ENCODE measurements at places on chromosomes 1 and 21.

- DNase-seq: no peak
Observed at GRCh38 chr21:26130249-26130881, 40.2 kb downstream of the APP start.

- no peak for DNase-seq
Observed at GRCh38 chr1:93061895-93062792, 16.9 kb upstream of the MTF2 start.

- DNase-seq: no peak
Observed at GRCh38 chr1:89069951-89070350, 4.9 kb upstream of the GBP1 start.

DNA sequence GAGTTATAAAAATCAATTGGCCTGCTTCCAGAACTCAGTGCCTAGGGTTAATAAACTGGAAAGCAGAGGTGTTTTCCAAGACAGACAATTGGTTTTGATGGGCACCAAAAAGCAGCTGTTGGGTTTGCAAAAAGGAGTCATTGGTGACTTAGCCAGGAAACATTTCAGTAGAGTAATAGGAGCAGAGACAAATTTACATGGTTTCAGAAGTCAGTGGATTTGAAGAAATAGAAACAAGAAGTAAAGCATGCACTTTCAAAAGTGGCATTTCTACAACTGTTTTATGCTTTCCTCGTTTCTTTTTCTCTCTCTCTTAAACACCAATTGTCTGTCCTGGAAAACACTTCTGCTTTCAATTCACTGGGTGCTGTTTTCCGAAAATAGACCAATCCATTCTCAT, 87.8 kb downstream of the GLUL start:
- no peak for DNase-seq

- DNase-seq: no peak
Observed at GRCh38 chr1:6465461-6466005, 440 bp downstream of the TNFRSF25 start.

GRCh38 chr21:43337901-43338655, 88.9 kb downstream of the SIK1 start:
- no peak for DNase-seq

DNA sequence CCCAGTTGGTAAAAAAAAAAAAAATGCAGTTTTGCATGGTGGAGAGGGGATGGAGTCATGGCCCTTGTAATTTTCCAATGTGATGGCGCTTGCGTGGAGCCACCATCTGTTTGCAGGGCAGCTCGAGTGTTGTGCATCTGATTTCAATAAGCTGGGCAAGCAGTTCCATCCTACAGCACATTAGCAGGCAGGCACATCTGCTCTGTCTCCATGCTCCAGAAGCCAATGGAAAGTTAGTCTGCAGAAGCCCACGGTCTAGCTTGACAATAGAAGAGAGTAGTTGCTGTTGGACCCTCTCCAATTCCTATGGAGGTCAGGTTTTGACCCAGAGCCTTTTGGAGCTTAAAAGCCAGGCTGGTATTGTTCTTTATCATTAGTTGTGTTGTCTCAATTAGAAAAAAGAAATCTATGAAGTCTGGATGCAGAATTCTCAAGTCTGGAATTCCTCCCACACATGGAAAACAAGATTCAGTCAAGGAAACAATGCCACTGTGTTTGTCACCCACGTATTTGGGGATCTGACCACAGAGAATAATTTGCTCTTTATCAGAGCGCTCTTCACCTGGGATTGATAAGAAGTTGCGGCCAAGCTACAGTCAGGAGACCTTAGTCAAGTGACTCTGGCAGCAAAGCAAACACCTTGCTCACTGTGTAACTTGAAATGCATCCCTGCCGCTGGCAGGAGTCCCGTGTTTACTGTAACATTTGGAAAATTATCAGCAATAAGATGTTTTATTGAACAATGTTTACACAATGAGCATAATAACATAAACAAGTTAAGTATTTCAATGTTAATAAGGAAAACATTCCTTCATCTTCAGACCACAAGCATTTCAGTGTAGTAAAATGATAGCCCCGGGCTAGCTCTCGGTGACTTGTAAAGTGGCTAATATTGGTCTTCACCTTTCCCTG, 20.7 kb downstream of the NGF start:
- DNase-seq: no peak

DNA sequence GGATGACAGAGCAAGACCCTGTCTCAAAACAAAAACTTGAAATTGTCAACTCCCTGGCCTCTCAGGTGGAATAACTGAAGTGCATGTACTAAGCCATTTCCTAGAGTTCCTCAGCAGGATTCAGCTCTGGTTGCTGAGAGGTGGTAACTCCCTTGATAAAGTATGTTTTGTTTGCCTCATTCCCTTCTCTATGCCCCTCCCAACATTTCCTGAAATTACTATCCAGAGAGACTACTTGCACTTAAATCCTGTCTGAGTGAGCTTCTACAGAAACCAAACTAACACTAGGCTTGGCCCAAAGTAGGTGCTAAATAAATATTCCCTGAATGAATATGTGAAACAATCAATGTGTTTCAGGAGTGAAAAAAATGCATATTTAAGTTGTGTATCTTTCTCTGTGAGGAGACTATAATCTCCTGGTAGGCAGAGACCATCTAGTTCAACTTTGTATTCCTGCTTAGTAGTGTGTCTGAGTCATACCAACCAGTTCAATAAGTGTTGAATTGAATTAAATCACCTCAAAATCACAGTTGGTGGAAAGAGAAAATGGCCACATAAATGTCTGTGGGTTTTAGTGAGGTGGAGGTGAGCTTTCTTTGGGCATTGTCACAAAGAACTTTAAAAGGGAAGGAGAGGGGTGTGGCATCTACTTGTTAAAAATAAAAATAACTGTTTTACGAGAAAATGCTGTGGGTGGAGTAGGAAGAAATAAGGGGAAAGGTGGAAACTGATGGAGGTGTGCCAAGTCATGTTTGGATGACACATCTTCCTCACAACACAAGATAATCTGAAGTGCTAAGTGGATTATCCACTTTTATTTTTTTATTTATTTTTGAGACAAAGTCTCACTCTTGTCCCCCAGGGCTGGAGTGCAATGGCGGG, 12.6 kb downstream of the RIMKLA start:
- no peak for DNase-seq

DNA sequence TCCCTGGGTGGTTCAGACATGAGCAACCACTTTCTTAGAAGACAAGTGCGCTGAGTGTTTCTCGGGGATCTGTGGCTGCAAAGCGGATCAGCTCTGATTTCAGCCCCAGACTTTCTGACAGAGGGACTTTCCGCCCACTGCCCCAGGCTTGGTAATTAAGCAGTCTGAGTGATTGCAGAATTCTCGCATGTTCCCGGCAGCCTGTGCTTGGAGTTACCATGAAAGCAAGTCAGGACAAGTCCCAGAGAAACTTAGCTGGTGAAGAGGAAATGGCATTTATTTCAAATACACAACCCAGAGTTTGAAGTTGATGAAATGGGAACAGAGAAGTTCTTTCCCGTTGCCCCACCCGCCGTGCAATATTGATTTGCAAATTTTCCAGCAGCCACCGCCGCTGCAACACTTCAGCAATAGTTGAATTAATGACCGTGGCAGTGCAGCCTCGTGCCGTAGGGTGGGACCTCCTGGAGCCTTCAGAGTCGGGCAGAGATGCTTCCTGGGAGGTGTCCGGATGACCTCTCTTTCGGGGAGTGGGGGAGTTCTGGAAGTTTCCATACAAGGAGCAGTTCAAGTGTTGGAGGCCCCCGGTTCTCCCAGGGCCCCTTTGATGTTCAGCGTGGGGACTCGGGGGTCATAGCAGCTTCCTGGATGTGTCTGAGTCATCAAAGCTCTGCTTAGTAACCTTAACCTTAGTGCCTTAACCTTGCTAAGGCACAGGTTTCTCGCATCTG, 134.7 kb downstream of the KAZN start:
- no peak for DNase-seq

DNA sequence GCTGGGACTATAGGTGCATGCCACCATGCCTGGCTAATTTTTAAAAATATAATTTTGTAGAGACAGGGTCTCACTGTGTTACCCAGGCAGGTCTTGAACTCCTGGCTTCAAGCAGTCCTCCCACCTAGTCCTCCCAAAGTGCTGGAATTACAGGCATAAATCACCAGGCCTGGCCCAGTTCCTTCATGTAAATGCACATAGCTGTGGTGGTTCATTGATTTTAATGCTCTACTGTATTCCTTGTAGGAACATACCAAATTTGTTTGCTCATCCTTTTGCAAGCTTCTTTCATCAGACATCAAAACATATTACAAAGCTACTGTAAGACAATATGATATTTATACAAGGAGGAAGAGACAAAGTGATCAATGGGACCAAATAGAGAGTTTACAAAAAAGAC, 237.5 kb upstream of the ESRRG start:
- no peak for DNase-seq

DNA sequence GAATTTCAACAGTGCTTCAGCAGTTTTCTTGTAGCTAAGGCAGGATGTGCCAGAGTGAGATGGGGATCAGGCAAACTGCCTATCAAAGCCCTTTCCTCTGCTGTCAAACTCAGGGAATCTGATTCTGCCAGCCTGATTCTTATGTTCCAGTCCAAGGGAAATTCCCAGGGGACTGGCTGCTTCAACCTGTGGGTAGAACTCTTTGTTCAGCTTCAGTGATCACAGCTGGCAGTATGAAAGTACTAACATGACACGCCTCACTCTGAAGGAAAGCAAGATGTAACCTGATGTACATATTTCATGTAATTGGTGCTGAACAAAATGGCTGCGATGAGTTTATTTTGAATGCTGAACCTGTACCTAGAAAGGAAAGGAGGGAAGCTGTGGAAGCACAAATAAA, 40.1 kb upstream of the SLC5A9 start:
- no peak for DNase-seq

DNA sequence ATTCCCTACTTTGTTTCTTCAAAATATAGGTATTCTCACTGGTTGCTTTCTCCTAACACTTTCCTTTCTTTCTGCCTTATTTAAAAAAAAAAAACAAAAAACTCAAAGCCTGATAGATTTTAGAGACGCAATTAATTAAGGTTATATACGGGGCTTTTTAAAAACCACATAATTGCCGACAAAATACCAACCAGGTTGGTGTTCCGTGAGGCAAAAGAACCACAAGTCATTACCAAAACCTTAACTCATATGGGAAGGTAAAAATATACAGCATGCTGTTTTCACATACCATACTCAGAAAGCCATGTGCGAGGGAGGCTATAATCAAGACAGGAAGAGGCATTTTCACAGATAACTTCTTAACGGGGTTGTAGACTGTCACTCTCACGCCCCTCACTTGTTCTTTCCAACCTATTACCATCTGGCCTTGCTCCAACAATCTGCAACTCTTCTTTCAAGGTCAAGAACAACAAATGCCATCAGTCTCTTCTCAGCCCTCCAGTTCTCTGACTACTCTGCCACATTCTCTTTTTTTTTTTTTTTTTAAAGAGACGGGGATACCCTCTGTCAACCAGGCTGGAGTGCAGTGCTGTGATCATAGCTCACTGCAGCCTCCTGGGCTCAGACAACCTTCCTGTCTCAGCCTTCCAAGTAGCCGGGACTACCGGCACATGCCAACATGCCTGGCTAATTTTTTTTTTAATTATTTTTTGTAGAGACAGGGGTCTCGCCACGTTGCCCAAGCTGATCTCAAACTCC, 102.6 kb downstream of the APP start:
- DNase-seq: no peak

DNA sequence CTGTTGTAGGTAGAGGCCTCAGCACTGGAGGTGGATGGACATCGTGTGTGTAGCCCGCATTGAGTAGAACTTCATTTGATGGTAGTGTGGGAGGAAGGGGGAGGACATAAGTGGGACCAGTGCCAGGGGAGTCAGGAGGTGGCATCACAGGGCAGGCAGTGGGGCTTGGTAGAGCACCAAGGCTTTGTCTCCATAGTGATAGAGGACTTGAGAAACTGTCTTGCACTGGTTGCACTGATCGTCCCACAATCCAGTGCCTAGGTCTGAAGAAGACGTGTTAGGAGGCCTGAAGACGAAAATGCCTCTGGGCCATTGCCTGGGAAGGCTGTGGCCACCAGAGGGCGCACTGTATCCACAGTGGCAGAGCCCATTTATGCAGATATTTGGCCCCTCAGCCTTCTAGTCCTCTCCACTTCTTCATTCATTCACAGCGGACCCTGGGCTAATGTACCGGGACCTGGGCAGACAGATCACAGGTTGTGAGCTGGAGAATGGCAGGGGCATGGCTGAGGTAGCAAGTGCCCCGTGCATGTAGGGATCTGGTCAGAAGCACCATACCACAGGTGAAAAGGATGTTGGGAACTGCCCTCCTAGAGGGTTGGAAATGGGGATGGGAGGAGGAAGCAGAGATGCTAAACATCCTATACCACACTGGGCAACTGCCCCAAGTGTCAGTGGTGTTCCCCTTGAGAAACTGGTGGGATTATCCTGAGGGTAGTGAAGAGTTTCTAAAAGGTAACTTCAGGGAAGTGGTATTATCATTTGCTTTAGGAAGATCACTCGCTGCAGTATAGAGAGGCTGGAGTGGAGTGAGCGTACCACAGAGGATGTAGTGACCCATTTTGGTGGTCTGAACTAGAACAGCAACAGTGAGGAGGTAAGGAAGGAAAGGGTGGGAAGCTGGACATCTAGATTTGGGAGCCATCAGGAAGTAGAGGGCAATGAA, 95.3 kb downstream of the PIK3R3 start:
- DNase-seq: peak; percentile 18

- no peak for DNase-seq
Observed at GRCh38 chr21:33478935-33479678, 667 bp downstream of the TMEM50B start.

DNA sequence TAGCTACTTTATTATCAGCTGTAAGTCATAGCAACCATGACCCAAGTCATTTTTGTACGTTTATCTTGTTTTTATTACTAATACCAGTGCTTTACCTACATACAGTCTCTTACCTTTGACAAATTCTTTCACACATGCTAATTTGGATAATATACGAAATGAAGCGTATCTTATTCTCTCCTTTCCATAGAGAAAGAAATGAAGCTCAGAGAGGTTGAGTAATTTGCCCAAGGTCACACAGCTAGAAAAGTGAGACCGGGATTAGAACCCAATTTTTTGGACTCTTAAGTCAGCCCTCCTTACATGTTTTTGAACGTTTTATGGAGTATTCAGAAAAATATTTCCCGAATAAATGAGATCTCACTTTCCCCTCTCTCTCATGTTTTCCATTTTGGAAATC, 52.6 kb downstream of the OLIG1 start:
- DNase-seq: no peak

GRCh38 chr1:44036409-44037139, 5.3 kb upstream of the SLC6A9 start:
- no peak for DNase-seq

DNA sequence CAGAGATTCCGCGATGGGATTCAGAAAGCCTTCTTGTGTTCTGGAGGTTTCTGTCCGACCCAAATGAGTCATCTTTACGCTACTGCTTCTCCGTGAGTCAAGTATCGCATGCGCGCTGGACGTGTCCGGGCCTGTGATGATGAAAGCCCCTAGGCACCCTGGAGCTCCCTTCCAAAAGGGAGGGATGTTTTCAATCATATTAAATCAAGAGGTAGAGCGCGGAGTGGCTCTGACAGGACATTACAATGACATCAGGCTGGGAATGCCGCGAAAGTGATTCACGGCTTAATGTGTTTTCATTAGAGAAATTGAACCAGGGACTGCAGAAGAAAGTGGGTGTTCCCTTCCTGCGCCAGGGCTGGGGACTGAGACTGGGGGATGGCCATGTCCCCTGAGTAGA, 48.5 kb downstream of the AJAP1 start:
- peak; percentile 76 for DNase-seq

- peak; percentile 60 for DNase-seq
Observed at GRCh38 chr1:68111519-68112436, 61.4 kb upstream of the DIRAS3 start.
